SIG-M5 (cell line): ENCODE measurements at places on chromosomes 11 and 22.

DNA sequence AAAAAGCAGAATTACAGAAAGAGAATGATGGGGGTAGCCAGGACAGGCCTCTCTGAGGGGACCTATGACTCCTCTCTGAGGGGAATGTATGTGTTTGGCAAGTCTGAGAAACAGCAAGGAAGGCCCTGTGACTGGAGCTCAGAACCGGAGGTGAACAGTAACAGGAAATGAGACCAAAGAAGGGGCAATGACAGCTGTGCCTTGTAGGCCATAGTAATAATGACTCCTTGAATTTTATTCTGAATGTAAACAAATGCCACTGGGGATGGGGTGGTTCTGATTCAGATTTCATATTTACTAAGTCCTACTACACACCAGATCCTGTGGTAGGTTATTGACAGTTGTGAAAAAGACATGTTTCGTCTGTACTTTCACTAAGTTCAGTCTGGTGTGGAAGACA lies 52.8 kb upstream of the APOA1 start:
- no peak for DNase-seq

GRCh38 chr11:66181632-66182315 lies 86.7 kb upstream of the RAB1B start:
- no peak for DNase-seq

GRCh38 chr11:92272651-92273050 lies 48.0 kb downstream of the FAT3 start:
- no peak for DNase-seq

GRCh38 chr22:20439928-20440575 lies 2.4 kb upstream of the SCARF2 start:
- no peak for DNase-seq

GRCh38 chr11:109680127-109680526 lies 258.1 kb downstream of the C11orf87 start:
- DNase-seq, result no peak

GRCh38 chr22:44358709-44359440 lies 46.1 kb upstream of the SHISAL1 start:
- DNase-seq, result no peak
